ENCODE measurements at places on chromosomes 3 and 15.

DNA sequence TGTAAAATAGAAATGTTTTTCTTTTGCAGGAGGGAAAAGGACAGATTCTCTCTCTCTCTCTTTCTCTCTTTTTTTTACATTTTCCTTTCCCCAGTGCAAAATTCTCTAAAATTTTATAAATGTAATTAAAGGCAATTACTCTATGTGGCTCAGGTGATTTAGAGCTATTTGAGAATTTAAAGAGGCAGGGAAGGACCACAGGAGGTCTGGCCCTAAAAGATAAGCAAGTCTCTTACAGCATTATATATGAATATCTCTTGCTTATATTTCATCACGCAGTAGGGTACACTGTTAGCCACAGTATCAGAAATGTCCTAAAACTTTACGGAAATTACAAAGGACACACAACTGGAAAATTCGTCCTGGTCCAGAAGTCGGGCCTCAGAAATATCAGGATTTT lies 70.5 kb upstream of the PPIB start:
- DNase-seq, result no peak

- no peak for DNase-seq
These were observed 3.9 kb downstream of the NSUN3 start for GRCh38 chr3:94066506-94067500.

DNA sequence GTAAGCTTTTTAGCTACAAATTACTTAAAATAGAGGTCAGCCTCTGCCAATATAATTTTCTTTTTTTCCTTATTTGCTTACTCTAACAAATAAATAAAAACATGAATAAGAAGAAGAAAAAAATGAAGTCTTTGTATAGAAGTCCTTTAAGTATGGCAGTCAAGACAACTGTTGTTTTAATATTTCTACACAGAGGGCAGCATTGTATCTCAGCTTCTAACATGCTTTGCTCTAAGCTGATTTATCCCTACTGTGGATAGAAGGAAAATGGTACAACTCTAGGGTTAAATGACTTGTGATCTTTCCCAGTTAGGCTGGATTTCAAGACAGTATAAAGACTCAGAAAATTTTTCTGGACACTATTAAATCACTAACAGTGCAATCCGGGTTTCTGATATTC lies 104.3 kb upstream of the MEIS2 start:
- DNase-seq, result no peak

GRCh38 chr3:172099495-172099808 lies 60.1 kb downstream of the FNDC3B start:
- no peak for DNase-seq

DNA sequence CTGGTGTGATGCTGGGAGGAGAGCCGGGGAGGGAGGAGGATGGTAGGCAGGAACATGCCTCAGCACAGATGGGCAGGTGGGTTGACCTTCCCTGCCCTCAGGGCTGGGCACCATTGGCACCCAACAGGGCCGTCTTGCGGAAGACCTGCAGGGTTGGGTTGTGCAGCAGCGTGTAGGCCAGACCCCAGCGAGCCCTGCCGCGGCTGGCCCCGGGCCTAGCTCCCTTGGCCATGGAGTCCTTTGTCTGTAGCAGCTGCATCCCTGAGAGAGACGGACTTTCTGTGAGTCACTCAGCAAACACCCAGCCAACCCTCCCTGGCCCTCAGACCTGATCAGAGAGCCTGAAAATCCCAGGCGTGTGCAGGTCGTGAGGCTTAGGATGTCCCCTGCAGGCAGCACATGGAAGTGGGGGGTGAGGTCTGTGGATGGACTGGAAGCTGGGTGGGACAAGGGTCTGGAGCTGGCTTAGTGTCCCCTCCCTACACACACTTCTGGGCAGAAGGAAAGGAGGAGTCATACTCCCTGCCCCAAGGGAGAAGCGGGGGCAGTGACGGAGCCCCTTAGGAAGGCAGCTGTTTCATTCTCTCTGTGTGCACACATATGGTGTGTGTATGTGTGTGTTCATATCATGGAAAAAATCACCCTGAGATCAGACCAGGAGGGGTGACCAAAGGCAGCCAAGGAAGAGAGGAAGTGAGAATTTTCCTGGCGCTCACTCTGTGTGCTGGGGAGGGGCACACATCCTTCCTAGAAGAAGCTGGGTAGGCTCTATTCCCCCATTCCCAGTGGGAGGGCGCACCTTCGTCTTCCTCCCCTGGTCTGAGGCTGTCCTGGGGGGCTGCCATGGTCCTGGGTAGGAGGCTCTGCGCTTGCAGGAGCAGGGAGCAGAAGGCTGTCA lies 6.7 kb downstream of the ISLR start:
- no peak for DNase-seq

DNA sequence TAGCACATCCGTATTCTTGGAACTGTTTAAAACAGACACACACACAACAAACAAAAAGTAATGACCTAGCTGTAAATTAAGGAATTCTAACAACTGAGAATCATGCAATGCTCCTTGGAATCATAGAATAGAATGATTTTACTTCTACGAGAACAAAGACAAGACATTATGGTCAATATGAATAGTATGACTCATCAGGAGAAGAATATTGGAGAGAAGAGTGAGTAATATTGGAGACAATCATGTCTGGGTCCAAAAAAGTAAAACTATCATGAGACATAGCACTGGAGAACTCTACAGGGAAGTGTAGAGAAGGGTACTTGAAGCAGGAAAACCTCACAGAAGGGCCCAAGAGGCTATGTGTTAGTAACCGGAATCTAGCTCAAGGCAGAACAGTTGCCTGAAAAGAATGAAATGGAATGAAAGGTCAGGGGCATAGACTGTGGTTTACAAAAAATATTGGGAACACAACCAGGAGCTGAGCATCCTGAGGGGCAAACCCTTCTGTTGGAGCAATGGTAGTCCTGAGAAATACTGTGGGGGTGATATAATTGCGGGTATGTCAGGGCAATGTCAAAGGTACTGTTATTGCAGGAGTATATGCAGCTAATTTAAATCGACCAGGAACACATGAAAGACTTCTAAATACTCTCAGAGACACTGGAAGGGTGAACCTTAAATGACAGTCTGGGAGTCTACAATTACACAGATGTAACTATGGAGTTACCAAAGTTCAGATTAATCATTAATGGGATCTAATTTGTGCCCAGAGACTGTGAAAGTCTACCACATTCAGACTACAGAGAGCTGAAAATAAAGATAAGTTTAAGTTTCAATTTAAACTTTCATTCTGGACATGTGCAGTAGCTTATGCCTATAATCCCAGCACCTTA lies 201.2 kb downstream of the BCHE start:
- DNase-seq, result no peak

DNA sequence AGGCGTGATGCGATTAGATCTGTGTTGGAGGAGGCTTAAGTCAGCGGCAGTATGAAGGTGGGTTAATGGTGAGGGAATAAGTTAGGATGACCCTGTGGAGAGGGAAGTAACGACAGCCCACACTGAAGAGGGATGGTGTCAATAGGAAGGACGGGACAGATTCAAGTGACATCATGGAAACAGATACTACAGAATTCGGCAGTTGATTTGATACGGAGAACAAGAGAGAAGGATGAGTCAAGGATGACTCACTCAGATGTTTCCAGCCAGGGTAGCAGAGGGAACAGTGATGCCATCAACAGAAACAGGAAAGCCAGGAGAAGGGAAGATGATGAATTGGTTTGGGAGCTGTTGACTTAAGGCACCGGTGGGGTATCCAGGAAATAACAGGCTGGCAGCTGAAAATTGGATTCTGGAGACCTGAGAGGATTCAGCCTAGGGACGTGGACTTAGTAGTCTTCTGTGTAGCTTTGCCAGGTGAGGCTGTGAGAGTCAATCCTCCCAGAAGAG lies 38.0 kb downstream of the SHC4 start:
- DNase-seq, result no peak

- no peak for DNase-seq
These were observed 43.9 kb downstream of the BHLHE40 start for GRCh38 chr3:5022966-5023776.

GRCh38 chr3:158701420-158702065 lies 29.1 kb upstream of the LXN start:
- no peak for DNase-seq

- DNase-seq, result no peak
These were observed 397.7 kb upstream of the LMCD1 start for GRCh38 chr3:8103954-8104353.

- DNase-seq, result no peak
These were observed 96.0 kb downstream of the GTPBP8 start for GRCh38 chr3:113086560-113087461.

DNA sequence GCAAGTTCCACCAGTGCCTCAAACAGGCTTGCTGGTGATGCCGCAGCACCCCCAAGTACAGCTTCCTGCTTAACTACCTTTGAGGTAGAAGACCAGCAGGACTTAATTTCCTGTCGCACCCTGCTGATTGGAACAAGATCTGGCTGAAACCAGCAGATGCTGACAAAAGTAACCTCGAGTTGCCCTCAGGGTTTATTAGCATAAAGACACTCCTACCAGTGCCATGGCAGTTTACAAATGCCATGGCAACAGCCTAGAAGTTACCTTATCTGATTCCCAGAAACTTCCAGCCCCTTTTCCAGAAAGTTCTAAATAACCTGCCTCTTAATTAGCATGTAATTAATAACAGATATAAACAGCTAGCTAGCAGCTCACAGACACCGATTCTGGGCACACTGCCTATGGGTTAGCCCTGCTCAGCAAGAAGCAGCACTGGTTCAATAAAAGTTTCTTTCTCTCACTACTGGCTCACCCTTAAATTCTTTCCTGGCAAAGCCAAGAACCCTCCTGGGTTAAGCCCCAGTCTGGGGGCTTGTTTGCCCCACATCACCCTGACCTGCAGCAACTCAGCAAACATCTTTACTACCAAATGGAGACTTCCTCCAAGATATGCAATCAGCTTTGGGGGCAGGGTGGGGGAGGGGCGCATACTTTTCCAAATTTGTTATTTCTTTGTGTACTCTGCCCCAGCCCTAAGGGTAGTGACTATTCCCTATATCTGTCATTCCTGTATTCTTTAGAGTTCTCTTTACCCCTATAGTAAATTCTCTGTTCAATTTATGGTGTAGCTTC lies 54.2 kb downstream of the MAP4 start:
- no peak for DNase-seq

- DNase-seq, result no peak
These were observed 44.5 kb downstream of the NEK10 start for GRCh38 chr3:27324686-27325085.

DNA sequence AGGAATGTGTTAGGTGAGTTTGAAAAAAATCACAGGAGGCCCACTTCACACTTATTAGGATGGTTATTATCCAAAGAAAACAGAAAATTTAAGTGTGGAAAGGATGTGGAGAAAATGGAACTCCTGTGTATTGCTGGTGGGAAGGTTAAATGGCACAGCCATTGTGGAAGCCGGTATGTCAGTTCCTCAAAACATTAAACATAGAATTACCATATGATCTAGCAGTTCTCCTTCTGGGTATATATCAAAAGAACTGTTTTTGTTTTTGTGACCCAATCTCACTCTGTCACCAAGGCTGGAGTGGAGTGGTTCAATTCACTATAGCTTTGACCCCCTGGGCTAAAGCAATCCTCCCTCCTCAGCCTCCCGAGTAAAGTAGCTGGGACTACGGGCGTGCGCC lies 10.4 kb upstream of the ZFYVE19 start:
- DNase-seq, result no peak

DNA sequence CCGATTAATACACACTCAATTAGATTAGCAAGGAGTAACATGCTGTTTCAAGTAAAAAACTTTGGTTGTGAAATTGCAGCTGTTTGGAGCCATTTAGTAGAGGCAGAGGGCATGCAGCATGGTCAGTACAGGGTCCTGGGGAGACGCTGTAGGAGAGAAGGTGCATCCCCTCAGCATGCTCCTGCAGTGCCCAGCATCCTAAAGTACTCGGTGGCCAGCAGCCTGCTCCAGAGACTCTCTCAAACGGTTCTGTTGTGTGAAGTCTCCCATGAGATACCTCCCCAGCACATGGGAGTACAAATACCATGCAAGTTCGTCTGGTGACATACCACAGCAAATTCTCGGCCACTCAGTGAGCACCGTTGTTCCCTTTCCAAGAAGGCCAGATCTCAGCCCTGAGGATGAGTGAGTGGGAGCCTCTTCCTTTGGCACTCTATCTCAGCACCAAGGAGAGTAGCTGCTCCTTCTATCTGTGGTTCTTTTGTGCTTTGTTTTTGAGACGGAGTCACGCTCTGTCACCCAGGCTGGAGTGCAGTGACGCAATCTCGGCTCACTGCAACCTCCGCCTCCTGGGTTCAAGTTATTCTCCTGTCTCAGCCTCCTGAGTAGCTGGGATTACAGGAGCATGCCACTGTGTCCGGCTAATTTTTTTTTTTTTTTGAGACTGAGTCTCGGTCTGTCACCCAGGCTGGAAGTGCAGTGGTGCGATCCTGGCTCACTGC lies 72.7 kb downstream of the TJP1 start:
- no peak for DNase-seq

- DNase-seq, result no peak
These were observed 116.3 kb downstream of the RPL22L1 start for GRCh38 chr3:170753421-170754310.

- DNase-seq, result no peak
These were observed 484 bp upstream of the C3orf52 start for GRCh38 chr3:112085735-112086075.

DNA sequence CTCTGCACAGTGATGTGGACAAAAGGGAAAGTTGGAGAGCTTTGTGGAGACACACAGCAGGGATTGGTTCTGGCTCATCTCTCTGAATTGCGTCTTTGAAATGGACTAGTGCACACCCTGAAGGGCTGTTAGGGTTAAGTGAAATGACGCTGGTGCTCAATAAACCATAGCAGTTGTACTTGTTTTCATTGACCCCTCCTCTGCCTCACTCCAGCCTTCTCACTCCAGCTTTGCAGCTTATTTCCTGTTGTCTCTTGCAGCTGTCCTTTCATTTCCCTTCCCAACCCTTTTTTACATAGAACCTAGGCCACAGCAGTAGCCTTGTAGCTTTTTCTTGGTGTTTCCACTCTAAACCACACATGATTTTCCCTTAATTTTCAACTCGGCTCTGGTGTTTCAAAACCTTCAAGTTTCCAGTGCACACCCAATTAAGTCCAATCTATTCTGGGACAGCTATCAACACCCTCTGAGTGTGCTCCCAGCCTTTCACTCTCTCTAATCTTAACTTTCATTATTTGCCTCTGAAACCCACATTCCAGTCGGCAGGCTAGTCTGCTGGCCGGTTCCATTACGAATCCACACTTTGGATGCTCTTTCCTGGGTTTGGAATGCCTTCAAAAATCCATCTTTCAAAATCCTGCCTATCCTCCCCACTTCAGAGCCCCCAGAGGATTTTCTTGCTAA lies 6.4 kb downstream of the C3orf52 start:
- DNase-seq, result no peak

- no peak for DNase-seq
These were observed 843.8 kb downstream of the NAALADL2 start for GRCh38 chr3:175702956-175703355.

GRCh38 chr3:102195198-102195948 lies 239.4 kb upstream of the ZPLD1 start:
- DNase-seq, result no peak
